HAP-1 (cell line): ENCODE measurements at places on chromosomes 3 and 15.
A peak's percentile ranks its signal among the peaks of the same experiment; 100 is the strongest.

- DNase-seq = no peak
Measured at GRCh38 chr15:93500155-93500554, 411.1 kb upstream of the RGMA start.

DNA sequence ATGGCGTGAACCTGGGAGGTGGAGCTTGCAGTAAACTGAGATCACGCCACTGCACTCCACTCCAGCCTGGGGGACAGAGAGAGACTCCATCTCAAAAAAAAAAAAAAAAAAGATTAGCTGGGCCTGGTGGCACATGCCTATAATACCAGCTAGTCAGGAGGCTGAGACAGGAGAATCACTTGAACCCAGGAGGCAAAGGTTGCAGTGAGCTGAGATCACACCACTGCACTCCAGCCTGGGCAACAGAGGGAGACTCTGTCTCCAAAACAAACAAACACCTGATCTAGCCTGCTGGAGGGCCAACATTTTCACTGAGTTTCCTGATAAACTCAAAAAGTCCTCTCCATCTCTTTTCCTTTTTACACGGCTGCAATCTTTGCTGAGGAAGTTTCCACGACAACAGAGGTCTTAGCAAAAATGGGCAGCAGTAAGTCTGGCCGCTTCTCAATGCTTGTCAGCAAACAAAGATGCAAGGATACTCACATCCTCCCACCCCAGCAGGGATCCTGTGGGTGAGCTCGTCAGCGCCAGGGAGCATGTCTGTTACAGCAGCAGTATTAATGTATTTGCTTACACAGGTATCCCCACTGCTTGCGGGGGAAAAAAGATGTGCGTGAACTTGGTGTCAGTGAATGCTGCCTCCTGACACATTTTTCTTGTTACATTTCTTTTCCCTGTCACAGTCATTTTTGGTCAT, 21.0 kb upstream of the CCDC174 start:
- DNase-seq = no peak

DNA sequence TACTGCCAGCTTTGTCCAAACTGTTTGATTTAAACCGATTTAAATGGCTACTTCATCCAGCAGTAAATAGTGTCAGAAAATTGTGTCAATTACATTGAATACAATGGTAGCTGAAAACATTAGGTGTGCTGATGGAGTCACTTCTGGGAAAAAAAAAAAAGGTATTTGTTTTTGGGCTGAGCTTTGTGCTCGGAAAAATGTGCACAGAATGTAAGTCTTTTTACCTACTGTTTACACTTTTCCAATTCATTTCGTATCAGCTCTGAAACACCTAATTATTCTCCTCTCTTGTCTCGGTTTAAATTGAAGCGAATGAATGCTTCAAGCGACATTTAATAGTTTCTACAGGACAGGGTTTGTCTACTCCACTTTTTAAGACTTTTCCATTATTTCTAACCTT, 1078.4 kb downstream of the ROBO1 start:
- DNase-seq = no peak

DNA sequence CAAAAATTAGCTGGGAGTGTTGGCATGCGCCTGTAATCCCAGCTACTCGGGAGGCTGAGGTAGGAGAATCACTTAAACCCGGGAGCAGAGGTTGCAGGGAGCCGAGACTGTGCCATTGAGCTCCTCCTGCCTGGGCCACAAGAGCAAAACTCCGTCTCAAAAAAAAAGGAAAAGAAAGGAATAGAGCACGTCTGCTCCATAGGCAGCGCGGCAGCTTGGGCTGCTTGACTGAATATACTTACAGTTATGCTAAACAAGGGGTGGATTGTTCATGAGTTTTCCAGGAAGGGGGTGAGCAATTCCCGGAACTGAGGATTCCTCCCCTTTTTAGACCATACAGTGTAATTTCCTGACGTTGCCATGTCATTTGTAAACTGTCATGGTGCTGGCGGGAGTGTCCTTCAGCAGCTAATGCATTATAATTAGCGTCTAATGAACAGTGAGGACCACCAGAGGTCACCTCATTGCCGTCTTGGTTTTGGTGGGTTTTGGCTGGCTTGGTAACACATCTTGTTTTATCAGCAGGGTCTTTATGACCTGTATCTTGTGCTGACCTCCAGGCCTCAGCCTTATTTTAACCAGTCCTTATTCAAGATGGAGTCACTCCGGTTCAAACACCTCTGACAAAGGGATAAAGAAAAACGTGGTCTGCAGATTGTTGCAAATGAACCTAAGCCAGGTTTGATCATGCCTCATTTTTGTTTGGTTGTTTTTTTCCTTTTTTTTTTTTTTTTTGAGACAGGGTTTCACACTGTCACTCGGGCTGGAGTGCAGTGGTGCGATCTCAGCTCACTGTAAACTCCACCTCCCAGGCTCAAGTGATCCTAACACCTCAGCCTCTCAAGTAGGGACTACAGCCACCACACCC, 24.9 kb upstream of the SENP5 start:
- DNase-seq = no peak

GRCh38 chr3:99681512-99681911, 43.1 kb downstream of the COL8A1 start:
- no peak for DNase-seq

DNA sequence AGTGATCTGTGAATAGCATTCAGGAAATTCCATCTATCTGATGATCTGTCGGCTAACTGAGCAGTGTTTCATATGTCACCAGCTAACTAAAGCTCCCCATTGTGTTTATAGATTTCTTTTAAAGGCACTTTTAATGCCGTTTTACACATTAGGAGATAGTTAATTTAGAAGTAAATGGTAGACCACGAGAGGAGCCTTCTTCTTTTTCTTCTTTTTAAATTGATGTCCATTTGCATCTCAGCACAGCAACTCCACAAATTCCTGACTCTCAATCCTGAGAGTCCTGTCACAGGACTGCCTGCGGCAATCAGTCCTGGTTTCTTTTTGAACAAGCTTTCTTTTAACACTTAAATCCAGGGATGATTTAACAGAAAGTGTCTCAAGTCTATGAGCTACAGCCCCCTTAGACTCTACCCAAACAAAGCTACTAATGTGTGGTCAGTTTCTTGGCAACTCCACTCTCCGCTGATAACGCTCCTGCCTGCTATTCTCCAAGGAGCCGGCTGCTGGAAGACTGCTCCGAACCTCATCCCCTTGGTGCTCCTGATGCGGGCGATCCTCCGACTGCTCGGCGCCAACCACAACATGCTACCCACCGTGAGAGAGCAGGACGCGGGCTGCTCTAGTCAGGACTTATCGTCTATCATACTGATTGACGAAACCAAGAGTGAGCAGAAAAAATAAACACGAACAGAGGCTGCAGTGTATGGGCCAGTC, 421.4 kb downstream of the MECOM start:
- peak; percentile 76 for DNase-seq

DNA sequence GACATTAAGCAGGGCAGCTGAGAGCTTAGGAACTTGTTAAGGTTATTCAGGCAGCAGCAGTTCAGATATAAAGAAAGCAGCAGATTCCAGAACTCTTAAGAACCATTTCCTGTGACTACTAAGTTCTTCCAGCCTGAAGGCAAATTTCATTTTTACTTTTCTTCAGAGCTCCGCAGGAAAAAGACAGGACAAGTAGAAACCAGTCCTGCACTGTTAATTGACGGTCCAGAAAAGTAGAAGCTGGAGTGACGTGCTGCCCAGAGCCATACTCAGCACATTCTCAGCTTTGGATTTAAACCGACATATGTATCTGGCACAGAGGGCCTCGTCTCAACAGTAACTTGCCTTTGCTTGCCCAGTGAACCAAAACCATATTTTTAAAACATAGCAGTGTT, 219.4 kb upstream of the STRIT1 start:
- DNase-seq = no peak

- DNase-seq = no peak
Measured at GRCh38 chr3:189530822-189531221, 100.4 kb upstream of the TP63 start.

DNA sequence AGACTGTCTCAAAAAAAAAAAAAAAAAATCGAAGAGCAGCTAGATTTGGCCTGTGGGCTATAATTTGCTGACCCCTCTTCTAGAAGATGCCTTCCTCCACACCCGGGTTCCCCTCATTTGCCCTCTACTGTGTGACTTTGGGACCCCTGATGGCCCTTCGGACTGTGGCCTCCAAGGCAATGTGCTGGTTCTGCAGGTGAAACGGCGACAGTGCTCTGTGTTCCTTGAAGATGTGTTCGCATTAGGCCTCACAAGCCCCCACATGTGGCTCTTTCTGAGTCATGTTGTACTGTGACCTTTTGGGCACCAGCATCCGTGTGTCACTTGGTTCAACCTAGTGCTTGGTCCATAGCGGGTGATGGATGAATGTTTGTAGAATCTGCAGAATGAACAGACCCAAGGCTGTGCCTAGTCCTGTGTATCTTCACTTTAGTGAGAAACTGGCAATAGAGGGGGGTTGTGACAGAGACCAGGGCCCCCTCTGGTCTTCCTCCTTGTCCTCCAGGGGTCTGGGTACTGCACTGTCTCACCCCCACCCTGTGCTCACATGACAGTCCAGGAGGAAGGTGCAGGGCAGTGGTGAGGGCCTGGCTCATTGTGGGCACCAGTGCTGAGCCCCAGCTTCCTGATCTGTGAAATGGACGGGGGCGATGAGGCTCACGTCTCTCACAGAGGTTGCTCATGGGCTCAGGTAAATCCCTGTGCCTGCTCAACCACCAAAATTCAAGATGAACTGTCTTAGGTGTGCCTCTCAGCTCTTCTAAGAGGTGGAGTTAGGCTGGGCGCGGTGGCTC, 22.7 kb downstream of the GOLGA6L2 start:
- no peak for DNase-seq

GRCh38 chr3:86464180-86464579, 526.8 kb downstream of the VGLL3 start:
- DNase-seq = no peak

GRCh38 chr3:116367761-116368395, 77.4 kb downstream of the LSAMP start:
- DNase-seq = no peak

DNA sequence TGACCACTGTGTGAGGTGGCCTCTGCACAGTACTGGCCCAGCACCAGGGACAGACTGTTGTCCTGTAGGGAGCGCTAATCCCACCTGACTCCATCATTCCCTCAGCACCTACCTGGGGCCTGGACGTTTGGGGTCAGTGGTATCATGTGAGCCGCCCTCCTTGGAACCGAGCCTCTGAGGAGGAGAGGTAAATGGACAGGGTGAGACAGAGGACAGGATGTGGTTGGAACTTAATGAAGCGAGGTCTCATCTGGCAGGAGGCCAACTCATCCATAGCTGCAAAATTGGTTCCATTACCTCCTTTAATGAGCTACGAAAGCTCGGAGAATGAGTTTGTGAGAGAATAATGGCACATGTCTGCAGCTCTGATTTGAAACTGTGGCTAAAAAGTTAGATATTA, 13.9 kb downstream of the MAPKAPK3 start:
- DNase-seq = no peak

GRCh38 chr15:80474224-80475215, 70.3 kb downstream of the ARNT2 start:
- DNase-seq = no peak

- no peak for DNase-seq
Measured at GRCh38 chr3:179452872-179453271, 1.6 kb upstream of the GNB4 start.

- no peak for DNase-seq
Measured at GRCh38 chr15:79195802-79196201, 86.7 kb upstream of the ANKRD34C start.

DNA sequence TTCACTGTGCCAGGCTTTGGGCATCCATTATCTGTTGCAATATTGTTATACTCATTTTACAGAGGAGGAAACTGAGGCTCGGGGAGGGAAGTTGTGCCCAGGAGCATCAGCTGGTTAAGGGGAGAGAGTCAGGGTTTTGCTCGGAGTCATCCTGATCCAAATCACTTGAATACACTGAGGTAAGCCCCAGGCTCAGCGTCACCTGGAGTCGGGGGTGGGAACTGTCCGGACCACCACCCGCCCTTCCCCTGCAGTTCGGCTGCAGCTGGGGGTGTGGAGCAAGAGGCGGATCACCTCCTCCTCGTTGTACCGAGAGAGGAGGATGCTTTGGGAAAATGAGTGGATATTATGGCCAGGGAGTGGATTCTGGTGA, 646 bp downstream of the HRH1 start:
- DNase-seq = no peak

DNA sequence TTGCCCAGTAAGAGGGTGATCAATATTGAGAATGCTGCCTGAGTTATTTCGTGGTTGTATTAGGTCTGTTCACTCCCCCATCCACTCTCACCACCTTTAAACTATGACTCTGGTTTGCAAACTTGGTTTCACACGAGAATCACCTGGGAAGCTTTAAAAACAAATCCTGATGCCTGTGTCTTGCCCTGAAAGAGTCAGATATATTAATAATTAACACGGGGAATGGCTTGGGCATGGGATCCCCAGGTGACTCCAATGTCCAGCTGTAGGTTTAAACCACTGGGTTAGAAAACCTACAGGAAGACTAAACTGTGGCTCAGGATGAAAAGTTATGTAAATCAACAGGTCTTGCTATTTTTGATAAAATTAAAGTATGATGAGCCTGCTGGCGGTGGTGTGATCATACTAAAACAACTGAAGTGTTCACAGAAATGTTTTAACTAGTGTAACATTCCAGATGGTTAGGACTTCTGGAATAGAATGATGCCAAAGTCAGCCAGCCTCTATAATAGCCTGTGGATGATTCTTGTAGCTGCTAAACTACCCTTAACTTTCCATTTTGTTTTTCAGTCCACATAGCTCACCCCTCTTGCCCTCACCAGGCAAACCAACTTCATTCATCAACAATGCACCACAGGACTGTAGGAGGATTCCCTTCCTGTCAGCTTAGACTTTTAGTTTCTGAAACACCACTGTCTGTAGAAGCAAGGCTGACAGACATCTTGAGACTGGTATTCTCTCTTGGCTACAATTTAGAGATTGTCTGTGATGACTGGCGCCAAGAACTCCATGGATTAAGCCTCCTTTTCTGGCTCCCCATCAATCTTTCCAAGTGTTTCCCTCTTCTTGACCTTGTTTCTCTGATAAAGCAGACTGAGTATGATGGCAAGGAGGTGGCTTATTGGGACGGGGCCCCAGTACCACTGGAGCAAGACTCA, 119.1 kb upstream of the ADAMTS9 start:
- DNase-seq = no peak

DNA sequence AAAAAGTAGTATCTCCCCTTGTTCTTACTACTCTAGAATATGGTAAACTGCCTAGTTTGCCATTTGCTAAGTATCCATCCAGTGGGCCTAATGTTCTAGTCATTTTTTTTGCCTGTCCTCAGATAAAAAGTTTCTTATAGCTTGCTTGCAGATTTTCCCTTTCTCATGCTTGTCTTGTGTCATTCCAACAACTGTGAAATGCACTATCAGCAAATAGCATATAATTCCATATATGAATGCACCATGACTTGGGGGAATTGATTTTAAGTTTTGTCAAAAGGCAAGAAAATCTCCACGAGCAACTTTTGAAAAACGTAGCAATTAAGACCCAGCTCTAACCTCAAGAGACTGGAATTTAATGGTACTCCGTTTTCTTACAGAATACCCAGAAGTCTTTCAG, 286.2 kb upstream of the GPR149 start:
- DNase-seq = no peak

GRCh38 chr3:147089286-147089685, 317.1 kb downstream of the ZIC4 start:
- no peak for DNase-seq
